ENCODE measurements at places on chromosomes 12 and 14.

- DNase-seq = no peak
Observed at GRCh38 chr14:60226298-60226697, 22.7 kb upstream of the PPM1A start.

DNA sequence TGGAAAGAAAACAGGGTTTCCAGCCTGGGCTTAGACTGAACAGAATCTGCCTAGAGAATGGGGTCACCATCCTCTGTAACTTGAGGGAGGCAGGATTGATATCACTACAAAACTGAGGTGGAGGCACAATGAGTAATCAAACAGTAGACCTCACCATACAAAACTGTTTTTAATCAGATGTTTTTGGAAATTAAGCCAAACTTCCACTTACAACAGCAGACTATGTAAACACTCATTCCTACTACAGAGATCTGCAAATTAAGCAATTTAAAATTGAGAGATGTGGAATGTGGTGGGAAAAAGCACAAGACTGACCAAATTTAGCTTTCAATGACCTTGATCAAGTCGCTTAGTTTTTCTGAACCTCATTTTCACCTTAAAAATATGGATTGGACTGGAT, 104.3 kb upstream of the SLC38A4 start:
- DNase-seq = no peak

DNA sequence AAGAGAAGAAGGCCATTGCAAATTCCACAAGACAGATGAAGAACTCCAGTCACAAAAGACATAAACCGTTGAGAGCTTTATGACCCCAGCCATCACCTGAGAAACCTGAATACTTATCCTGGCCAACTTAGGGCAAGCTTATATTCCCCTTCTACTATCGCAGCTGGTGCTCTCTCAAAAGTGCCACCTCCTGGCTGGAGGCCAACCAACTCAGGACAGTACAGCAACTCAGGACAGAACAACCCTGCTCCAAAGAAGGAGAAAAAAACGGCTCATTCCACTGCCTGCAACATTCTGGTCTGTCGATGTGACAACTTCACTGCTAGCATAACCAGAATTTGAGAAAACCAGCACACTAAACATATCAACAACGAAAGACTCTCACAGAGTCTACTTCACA, 9.7 kb upstream of the KRT6B start:
- no peak for DNase-seq

DNA sequence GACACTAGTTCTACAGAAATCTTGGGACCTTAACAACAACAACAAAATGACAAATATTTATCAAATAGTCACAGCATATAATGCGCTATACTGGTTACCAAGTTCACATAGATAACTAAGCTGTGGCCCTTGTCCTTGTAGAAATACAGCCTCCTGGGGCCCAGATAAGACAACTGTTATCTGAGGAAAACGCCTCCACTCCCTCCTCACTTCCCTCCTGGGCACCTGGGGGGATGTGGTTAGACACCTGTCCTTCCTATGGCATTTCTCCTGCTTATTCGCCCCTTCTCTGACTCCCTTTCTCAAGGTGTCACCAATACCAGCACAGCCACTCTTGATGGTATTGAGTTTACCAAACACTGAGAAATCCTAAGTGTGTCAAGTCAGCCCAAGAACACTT, 419.4 kb downstream of the RAD51B start:
- no peak for DNase-seq

GRCh38 chr12:28794786-28795185, 354.3 kb upstream of the FAR2 start:
- DNase-seq = no peak

- no peak for DNase-seq
Observed at GRCh38 chr12:107122452-107122958, 29.2 kb upstream of the CRY1 start.

GRCh38 chr14:96660123-96660522, 137.1 kb upstream of the VRK1 start:
- DNase-seq = no peak

GRCh38 chr14:57259672-57260071, 9.0 kb downstream of the EXOC5 start:
- no peak for DNase-seq
